Prostate gland (tissue), 2 donors: ENCODE measurements at places on chromosomes 1 and 21. TPM values are rescaled to one million over a fixed set of nuclear protein-coding genes. Genes with fewer than 3 reads are reported as not detected.
A peak's percentile ranks its signal among the peaks of the same experiment; 100 is the strongest.

The MEX3A gene
- 3.3 TPM for total RNA-seq

The TRABD2B gene
- total RNA-seq, result 2.1 TPM

The PCP4 gene
- total RNA-seq, result 71.9 TPM

GRCh38 chr1:19448491-19449439, 36.6 kb downstream of the CAPZB start:
- H3K36me3 ChIP-seq, result no peaks in the 10 kb centered on the region
- no peaks in the 10 kb centered on the region for H3K27me3 ChIP-seq
- peak overlapping the region; percentile 74 for H3K27ac ChIP-seq
- no peak overlapping the region for H3K4me3 ChIP-seq

DNA sequence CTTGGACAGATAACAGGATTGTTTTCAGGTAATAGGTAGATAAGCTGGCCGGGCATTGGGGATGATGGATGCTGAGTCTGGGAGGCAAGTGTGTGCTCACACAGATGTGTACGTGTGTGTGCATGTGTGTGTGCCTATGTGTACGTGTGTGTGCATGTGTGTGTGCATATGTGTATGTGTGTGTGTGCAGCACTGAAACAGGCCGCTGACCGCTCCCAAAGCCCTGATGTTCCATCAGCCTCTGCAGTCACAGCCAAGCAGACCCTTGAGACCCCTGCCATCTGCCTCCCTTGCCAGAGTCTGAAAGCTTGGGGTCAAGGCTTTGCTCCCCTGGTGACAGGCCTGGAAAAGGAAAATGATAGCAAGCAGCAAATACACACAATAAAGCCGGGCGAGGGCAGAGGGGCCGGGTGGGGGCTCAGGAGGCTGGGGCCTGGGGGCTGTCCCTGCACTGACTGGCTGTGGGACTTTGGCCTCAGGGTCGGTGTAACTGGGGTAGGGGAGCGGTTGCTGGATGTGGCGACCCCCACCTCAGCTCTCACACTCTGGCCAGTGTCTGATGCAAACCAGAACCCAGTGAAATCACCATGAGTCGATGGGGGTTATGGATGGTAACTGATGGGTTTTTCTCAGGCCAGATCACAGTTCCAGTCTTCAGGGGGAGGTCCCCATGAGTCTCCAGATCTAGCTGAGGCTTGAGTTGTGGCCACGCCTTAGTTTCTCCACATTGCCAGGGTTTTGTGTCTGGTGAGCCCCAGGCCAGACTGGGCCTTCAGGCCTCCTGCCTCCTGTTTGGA, 9.2 kb upstream of the TNFRSF8 start:
- H3K27ac ChIP-seq, result no peak overlapping the region
- no peaks in the 10 kb centered on the region for H3K4me1 ChIP-seq
- H3K27me3 ChIP-seq, result no peaks in the 10 kb centered on the region
- H3K4me3 ChIP-seq, result no peak overlapping the region
- H3K36me3 ChIP-seq, result no peaks in the 10 kb centered on the region

DNA sequence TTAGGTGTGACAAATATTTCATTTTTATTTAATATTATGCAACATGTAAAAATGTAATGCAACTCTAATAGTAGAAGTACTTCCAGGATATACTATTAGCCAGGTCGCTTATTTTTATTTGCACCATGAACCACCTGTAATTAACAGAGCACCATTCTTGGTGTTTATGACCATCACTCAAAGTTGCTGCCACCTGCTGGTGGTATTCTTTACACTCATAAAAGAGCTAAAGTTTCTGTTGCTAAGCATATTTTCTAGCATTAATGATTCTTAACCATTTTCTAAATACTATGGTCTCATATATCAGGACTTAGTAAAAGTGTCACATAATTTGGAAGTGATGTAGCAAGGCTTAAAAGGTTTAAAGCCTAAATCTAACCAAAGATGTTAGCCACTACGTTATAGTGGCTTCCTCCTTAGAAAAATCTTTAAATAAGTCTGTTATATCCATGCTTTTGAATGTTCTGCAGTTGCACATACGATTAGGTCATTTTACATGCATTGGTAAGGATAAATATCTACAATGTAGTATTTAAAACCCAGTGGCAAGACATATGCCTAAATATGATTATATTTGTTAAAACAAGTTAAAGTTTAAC, 244.5 kb downstream of the NEGR1 start:
- H3K27ac ChIP-seq, result no peak overlapping the region
- H3K36me3 ChIP-seq, result no peaks in the 10 kb centered on the region
- DNase-seq, result peak; percentile 20
- no peak overlapping the region for H3K4me3 ChIP-seq
- H3K27me3 ChIP-seq, result no peaks in the 10 kb centered on the region

DNA sequence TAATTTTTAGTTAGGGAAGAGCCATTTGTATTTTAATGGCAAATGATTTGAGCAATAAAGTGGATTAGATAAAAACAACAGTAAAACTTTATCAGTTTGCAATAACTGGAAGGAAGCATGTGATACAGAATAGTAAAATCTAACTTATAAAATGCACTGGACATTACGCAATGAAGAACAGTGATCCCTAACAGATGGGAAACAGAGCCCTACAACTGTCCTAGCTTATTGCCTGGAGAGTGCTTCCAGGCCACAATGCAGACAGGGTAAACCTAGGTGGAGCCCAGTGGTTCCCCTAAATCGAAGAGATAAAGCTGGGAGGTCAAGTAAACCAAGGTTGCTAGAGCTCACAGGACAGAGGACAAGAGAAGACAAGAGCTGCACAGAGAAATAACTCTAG, 7.0 kb downstream of the OMA1 start:
- no peaks in the 10 kb centered on the region for H3K27me3 ChIP-seq
- H3K36me3 ChIP-seq, result no peaks in the 10 kb centered on the region
- H3K4me3 ChIP-seq, result no peak overlapping the region

- H3K27ac ChIP-seq, result no peak overlapping the region
- no peaks in the 10 kb centered on the region for H3K27me3 ChIP-seq
- no peak overlapping the region for H3K4me3 ChIP-seq
- DNase-seq, result peak; percentile 23
These were observed 66.3 kb downstream of the CD58 start for GRCh38 chr1:116504308-116505156.

DNA sequence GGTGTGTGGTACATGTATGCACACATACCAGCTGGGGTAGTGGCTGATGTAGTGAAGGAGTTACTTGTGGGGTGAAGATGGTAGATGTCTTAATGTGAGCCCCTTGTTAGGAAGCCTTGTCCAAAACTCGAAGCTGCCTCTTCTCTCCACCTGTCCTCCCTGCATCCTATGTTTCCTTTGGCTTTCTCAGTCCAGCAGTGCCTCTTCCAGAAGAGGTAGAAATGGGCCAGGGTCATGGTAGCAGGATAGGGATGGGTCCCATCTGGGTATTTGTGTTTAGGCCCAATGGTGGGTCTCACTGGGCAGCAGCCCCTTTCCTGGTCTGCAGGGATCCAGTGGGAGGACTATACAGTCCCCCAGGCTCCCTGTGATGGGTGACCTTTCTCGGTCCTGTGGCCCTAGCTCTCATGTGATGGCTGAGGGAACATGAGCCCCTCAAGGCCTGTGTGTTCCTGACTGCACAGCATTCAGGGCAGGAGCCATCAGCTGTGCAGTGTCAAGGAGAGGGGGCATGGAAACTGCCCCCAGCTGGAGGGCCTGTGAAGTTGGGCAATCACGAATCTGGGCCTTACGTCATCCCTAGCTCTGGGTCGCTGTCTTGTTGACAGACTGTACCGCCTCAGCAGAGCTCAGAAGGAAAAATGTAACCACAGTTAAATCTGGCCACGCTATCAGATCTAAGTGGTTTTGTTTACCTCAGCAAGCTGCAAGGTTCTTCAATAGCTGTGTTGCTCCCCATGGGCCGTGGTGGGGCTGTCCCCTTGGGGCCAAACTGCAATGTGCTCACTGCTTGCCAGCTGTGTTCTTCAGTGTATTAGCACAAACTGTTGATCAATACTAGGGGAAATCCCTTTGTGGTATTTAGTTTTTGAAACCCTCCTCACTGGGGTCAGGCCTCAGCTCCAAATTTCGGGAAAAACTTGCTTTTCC, 82.7 kb downstream of the NOS1AP start:
- no peaks in the 10 kb centered on the region for H3K4me1 ChIP-seq
- H3K27ac ChIP-seq, result no peak overlapping the region
- no peak overlapping the region for H3K4me3 ChIP-seq
- H3K36me3 ChIP-seq, result no peaks in the 10 kb centered on the region

DNA sequence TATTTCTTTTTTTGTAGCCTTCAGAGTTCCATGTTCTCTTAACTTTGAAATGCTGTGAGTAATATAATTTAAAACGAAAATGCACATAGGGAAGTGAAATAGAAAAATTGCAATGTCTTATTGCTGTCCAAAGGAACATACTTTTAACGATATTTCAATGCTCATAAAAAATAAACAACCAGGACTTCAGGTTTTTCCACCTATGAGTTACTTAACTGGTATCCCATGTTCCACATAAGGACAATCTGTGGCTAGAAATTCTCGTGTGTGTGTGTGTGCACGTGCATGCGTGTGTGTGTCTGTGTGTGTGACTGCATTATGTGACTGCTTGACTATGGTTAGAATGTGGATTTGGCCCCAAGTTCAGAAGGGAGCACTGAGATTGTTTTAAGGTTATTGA, 200.8 kb upstream of the ADGRL4 start:
- no peak overlapping the region for H3K4me3 ChIP-seq
- H3K27ac ChIP-seq, result no peak overlapping the region
- no peaks in the 10 kb centered on the region for H3K36me3 ChIP-seq
- H3K27me3 ChIP-seq, result no peaks in the 10 kb centered on the region

DNA sequence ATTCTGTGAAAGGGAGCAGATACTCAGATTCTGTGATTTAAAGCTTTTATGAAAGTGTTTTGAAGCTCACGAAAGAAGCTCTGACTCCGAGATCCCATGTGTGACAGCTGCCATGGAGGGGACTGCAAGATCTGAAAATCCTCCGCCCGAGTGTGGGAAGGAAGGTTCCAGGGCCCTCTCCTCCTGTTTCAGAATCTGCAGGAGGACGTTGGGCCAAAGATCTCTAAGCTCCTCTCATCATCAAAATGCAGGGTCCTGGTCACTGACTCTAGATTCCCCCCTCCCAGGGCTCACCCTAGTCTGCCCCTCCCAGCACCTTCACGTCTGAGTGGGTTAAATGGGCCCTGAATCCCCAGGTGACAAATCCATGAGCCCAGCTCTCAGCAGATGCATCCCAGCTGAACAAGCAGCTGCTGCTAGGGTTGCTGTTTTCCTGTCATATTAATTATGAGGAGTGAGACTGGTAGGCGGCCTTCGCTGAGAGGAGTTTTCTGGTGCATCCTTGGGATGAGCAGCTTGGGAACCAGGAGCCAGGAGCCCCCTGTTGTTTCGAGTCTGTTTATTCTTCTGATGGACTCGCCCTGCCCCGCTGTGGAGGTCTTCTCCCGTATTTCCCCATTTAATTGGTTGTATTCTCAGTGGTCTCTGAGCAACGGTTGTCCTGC, 402.0 kb downstream of the MATN1 start:
- H3K36me3 ChIP-seq, result no peaks in the 10 kb centered on the region
- no peak for DNase-seq
- no peak overlapping the region for H3K27ac ChIP-seq
- no peaks in the 10 kb centered on the region for H3K4me1 ChIP-seq

GRCh38 chr1:228748431-228748830, 13.2 kb downstream of the RHOU start:
- no peaks in the 10 kb centered on the region for H3K27me3 ChIP-seq
- no peak for DNase-seq
- H3K4me3 ChIP-seq, result no peak overlapping the region
- H3K27ac ChIP-seq, result no peak overlapping the region

GRCh38 chr1:174954073-174954460, 45.7 kb upstream of the CACYBP start:
- no peaks in the 10 kb centered on the region for H3K27me3 ChIP-seq
- DNase-seq, result no peak
- H3K4me1 ChIP-seq, result no peaks in the 10 kb centered on the region
- H3K4me3 ChIP-seq, result no peak overlapping the region
- H3K36me3 ChIP-seq, result no peaks in the 10 kb centered on the region
- H3K27ac ChIP-seq, result no peak overlapping the region

GRCh38 chr1:43358121-43358745, 548 bp upstream of the CDC20 start:
- H3K36me3 ChIP-seq, result no peaks in the 10 kb centered on the region
- peak overlapping the region; percentile 87 for H3K27ac ChIP-seq
- H3K4me3 ChIP-seq, result peak overlapping the region; percentile 56

DNA sequence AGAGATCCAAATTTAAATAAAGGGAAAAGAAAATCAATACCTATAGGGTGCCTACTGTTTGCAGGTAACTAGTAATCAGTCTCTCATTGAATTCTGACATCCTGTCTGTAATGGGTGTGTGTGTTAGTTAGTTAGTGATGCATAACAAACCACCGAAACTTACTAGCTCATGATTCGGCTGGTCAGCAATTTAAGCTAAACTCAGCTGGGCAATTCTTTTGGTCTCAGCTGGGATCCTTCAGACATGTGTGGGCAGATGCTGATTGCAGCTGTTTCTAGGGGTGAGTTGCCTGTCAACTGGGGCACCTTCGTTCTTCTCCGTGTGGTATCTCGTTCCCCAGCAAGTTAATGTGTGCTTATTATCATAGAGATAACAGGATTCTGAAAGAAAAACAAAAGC, 40.2 kb upstream of the ZNF124 start:
- no peak for DNase-seq
- H3K4me3 ChIP-seq, result no peak overlapping the region
- no peaks in the 10 kb centered on the region for H3K36me3 ChIP-seq
- no peaks in the 10 kb centered on the region for H3K27me3 ChIP-seq
- no peaks in the 10 kb centered on the region for H3K4me1 ChIP-seq

GRCh38 chr1:220380885-220381284, 108.6 kb upstream of the RAB3GAP2 start:
- DNase-seq, result no peak
- H3K4me3 ChIP-seq, result no peak overlapping the region
- H3K36me3 ChIP-seq, result no peaks in the 10 kb centered on the region
- H3K27ac ChIP-seq, result no peak overlapping the region
- no peaks in the 10 kb centered on the region for H3K27me3 ChIP-seq

- H3K4me3 ChIP-seq, result no peak overlapping the region
- no peak overlapping the region for H3K27ac ChIP-seq
- peaks cover 56% of the 10 kb centered on the region for H3K27me3 ChIP-seq
- DNase-seq, result no peak
These were observed 2.2 kb upstream of the PRDM16 start for GRCh38 chr1:3066826-3067225.

DNA sequence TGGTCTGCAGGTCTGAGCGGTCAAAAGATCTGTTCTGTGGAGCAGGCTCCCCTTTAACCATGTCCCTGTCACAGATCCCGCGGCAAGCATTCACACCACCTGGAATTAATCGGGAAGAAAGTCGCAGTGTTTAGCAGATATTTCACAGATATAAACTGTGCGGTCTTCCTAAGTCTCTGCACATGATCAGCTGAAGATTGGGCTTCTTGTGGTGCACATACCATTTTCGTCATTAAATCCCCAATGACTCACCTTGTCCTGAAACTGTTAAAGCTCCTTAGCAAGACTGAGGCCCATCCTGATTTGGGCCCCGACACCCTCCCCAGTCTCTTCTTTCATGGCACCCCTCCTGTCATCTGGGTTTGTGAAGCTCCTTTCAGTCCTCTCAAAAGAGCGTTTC, 158.8 kb downstream of the KIF26B start:
- H3K4me3 ChIP-seq, result no peak overlapping the region
- H3K27me3 ChIP-seq, result peaks cover 2% of the 10 kb centered on the region
- H3K4me1 ChIP-seq, result no peaks in the 10 kb centered on the region
